ENCODE measurements at places on chromosomes 1 and 21.

DNA sequence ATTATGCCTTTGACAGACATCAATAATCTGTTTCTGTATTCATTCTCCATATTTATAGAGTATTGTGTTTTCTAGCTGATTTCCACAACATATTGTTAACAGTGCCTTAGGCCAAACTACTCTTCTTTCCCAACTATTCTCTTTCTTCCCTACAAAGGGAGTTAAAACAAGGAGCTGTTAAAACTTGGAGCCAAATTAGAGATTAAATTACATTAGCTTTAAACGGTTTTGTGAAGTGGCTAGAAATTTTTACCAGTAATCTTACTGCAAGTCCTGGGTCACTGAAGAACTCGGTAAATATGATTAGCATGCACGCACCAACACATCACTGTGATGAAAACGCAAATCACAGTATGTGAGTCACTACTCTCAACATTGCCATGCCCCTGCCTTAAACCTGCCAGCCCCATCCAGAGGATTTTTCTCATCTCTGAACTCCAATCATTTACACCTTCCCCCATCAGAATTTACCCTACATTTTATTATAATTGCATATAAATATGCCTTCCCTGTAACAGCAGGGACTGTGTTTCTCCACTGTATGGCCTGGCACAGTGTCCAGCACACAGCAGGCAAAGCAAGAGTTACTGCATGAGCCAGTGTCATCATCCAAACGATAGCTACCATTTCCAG is 1.5 kb upstream of the PRDX6 start:
- DNase-seq, result peak; percentile 66

GRCh38 chr1:209853676-209854075 is 25.9 kb downstream of the UTP25 start:
- DNase-seq, result no peak

- peak; percentile 42 for DNase-seq
These were observed 8.6 kb downstream of the FMOD start for GRCh38 chr1:203342192-203342940.

GRCh38 chr1:227390525-227390924 is 72.2 kb upstream of the CDC42BPA start:
- DNase-seq, result no peak

DNA sequence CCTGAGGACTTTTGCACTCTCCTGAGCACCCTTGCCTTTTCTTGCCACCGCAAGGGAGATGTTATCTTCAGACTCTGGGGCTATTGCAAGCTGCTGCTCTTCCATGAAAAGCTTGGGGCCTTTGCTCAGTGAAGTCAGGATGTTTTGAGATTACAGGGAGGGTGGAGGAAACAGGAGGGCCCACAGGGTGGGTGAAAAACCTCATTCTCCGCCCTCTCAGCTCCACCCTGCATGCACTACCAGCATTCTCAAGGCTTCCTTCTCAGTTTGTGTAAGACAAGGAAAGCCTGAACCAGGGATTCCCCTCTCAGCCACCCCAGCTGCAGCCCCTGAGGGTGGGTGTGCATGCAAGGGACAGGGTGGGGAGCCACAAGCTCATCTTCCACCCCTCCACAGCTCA is 25.8 kb upstream of the ZNF648 start:
- DNase-seq, result no peak

GRCh38 chr1:93662481-93663207 is 19.0 kb downstream of the BCAR3 start:
- no peak for DNase-seq

- peak; percentile 73 for DNase-seq
These were observed at the start of gene BMP8B for GRCh38 chr1:39788758-39789570. BMP8B (minus strand) TSS chr1:39788865; CDS start chr1:39788485, 380 bp downstream.

GRCh38 chr1:46819335-46819734 is 20.5 kb downstream of the CYP4B1 start:
- no peak for DNase-seq

DNA sequence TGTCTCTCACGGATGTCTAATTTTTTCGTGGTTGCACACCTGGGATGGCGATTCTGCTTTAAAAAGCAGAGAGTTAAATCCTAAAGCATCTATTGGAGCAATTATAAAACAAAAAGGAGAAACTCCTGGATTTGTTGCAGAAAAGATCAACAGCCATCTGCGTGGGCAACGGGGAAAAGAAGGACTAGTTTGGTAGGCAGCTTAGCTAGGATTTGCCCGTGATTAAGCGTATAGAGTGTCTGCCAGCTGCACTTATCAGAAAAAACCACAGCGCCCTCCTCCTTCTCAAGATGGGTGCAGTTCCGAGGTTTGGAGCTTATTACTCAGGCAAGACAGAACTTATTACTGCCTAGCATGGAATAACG is 526 bp upstream of the SLC25A24 start:
- peak; percentile 82 for DNase-seq
